Neuronal stem cell (in vitro differentiated cells): ENCODE measurements at places on chromosomes 4 and X.

DNA sequence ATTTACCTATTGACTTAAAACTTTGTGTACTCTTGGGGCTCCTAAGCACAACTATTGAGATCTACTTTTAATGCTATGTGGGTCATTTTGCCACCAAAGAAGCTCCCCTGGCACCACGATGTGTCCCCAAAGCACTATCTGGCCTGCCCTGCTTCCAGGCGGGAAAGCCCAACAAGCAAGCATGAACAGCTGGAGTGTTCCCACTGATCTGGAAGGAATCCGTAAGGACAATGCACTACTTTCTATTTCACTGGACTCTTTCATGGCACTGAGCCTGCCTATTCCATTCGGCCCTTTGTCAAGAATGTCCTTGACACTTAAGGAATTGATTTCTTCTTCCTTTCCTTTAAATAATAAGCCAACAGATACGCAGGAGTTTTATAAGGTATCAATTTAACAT lies 38.8 kb downstream of the GRIA3 start:
- DNase-seq: no peak

DNA sequence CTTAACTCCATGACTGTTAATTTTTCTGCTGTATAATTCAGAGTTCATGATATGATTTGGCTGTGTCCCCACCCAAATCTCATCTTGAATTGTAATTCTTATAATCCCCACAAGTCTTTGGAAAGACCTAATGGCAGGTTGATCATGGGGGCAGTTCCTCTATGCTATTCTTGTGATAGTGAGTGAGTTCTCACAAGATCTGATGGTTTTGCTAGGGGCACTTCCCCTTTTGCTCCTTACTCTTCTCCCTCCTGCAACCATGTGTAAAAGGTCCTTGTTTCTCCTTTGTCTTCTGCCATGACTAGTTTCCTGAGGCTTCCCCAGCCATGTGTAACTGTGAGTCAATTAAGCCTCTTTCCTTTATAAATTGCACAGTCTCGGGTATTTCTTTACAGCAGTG lies 1751.9 kb downstream of the ARAP2 start:
- DNase-seq: no peak

GRCh38 chrX:30657196-30658161 lies 4.3 kb downstream of the GK start:
- DNase-seq: no peak

DNA sequence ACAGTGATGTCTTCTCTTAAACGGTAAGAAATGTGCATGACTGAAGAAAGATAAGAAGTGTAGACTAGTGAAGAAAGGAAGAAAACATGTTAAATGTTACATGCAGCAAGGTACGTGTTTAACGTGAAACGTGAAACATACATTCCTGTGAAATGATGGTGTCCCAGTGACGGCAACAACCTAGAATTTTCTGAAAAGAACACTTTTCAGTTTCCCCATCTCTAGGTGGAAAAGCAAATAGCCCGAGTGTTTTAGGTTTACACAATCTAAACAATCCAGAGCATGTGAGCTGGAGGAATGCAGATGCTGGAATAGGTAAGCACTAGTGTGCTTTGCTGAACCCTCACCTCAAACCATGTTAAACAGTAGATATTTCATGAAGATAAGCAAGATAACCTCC lies 60.7 kb downstream of the CLNK start:
- DNase-seq: no peak

DNA sequence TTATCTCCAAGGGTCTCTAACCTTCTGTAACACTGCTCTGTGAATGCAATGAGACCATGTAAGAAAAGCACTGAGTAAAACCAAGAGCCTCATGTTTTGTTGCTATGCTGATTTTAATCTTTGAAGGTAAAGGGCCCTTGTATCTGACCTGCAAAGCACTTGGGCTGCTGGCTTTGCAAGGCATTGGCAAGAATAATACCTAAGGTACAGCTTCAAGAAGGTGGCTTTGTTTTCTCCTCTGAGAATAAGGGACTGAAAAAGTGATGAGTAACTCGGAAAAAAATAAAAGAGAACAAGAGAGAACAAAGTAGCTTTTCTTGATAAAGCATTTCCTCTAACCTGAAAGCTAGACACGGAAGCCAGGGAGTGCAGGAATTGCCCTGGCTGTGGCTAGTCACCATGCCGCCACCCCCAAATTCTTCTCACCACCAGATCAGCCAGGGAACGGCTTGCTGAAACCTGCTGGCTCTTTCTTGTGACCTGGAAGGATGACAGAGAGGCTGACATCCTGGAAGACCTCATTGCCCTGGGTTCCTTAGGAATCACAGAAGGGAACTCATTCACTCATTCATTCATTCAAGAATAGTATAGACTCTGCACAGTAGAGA lies 41.8 kb upstream of the HS3ST1 start:
- no peak for DNase-seq

- DNase-seq: no peak
These were observed 124.9 kb downstream of the STAG2 start for GRCh38 chrX:124086411-124086810.

GRCh38 chr4:163911891-163912290 lies 417.4 kb downstream of the TMA16 start:
- DNase-seq: no peak

DNA sequence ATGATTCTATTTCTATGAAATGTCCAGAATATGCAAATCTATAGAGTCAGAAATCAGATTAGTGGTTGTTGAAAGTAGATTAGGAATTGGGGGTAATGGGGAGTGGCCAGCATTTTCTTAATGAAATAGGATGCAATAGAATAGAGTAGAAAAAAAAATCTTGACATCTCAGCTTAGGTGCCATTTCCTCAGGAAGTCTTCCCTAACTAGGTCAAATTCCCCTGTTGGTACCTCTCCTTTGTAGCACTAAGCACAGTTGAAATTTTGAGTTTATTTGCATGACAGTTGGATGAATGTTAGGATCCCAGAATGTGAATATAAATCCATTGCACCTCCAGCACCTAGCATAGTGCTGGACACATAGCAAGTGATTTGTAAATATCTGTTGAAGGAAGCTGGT lies 30.0 kb upstream of the PDK3 start:
- DNase-seq: no peak

GRCh38 chrX:133306316-133306715 lies 88.2 kb upstream of the TFDP3 start:
- no peak for DNase-seq

DNA sequence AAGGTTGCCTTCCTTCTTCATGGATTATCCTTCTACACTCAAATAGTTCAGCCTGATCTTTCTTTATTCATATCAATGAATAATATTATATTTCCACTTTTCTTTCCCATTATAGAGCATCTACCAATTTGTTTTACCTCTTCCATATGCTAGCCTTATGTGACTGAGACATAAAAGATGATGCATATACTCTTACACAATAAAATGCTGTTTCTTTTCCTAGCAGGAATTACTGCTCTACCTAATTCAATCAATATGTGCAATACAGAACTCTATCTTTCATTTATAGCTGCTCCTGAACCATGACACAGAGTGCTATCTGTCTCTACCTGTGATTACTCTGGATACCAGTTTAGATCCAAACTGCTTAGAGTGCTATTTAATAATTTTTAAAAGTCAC lies 2334.0 kb downstream of the PCDH7 start:
- no peak for DNase-seq

DNA sequence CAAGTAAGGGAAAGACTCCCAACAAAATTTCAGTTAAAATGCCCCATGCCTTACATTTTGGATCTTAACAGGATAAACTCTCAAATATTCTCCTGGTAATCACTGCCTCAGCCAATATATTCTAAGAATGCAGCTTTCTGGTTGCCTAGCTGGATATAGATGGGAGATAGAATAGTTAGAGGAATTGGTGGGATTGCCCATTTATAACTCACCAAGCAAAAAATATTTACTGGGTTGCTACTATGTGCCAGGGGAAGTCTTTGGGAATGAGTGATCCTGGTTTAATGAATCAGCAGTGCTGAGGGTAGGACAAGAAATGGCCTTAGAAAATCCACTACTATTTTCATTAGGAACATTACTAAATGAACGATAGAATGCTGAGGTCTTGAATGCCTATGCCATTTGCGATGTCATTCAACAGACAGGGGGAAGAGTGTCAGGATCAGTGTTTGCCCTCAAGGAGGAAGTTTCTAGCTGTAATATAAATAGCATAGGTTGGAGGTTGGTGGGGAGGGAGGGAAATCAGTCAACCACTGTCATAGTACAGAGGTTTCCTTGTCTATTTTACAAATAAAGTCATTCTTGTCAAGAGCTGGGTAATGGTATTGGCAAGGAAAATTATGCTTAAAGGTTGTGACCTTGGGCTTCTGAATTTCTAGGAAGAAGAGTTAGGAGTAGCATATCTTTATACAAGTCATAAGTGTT lies 63.5 kb downstream of the ENOPH1 start:
- no peak for DNase-seq

GRCh38 chr4:151808120-151808529 lies 47.3 kb upstream of the GATB start:
- DNase-seq: no peak

GRCh38 chr4:145868637-145869409 lies 69.8 kb downstream of the ZNF827 start:
- no peak for DNase-seq

DNA sequence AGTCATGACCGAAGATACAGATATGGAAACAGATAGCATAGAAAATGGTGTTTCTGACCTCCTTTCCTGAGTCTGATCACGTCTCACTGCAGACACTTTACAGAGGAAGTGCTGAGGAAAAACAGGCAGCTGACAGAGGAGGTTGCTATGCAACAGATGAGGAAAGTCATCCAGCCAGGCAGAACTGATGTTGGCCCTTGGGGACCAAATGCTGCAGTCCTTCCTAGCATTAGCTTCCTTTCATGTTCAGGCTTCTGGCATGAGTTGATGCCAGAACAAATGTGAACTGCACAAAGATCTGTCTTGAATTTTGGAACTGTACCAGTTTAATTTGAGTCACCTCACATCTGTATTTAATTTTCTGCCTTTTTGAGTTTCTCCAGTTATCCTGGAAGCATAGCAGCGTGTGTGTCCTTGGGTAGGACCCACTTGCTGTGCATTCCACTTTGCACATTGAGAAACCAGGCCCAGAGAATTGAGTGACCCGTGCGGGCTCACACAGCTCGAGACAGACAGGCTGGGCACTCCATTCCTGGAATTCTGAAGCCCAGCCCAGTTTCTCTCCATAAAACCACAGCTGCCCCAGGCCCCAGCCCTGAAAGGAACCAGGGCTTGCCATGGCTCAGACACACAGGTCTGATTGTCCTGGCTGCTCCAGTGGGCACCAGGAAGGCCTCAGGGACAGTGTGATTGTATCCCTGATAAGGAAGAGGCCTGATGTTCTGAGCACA lies 1.4 kb upstream of the MAGED1 start:
- DNase-seq: no peak

DNA sequence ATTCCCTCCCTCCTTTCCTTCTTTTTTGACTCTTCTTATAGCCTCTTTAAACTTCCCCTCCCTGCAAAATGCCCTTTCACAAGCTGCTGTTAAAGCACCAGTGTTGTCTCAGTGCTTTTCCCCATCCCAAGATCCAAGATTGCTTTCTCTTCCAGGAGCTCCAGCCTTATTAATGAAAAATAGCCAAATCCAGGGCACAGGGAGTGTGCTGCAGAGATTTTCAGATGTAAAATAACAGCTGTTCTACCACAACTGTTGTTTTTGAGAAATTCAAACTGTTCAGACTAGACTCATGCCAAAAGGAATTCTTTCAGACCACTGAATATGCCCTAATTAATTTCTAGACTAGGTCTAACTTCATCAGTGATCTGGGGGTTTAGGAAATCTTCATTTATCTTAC lies 47.0 kb upstream of the GPC3 start:
- DNase-seq: no peak

GRCh38 chrX:23100826-23101225 lies 101.1 kb downstream of the DDX53 start:
- DNase-seq: no peak

GRCh38 chrX:118551426-118551825 lies 55.8 kb downstream of the DOCK11 start:
- DNase-seq: no peak

DNA sequence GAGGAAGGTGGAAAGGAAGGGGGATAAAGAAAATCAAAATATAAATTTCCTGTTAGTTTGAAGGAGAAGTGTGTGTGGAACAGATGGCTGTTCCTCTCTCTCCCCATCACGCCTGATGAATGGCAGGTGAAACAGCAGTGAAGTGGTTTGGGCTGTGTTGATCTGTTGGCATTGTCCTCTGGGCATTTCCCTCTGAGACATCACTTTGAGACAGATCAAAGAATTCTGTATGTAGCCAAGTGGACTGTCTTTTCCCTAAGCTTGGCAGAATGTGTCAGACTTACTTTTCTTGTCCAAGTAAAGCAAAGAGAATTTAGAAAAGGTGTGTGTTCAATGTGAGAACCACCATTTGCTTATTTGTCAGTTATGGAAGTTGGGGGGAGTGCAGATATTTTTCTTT lies 47.5 kb downstream of the SEPTIN11 start:
- DNase-seq: no peak

GRCh38 chr4:165326831-165327210 lies 648 bp upstream of the MSMO1 start:
- DNase-seq: no peak

GRCh38 chr4:30962939-30963338 lies 242.8 kb downstream of the PCDH7 start:
- DNase-seq: no peak

- DNase-seq: no peak
These were observed 21.0 kb downstream of the SAT1 start for GRCh38 chrX:23803931-23804381.

DNA sequence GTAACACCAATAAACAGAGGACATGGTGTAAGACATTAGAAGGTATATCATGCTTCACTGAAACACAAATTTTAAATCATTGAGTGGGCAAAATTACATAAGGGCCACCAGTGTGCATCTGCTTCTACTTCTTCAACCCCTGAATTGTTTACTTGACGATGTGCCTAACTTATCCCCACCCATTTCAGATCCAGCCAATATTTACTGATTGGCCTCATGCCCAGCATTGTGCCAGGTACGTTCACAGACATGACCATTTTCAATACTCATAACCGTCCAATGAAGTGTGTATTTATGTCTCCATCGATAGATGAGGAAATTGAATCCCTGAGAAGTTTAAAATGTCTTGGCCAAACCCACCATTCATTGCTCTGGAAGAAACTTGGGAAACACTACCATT lies 208.3 kb upstream of the MID1 start:
- no peak for DNase-seq

- no peak for DNase-seq
These were observed 19.7 kb upstream of the RTL9 start for GRCh38 chrX:110338935-110339334.

- DNase-seq: no peak
These were observed 896.5 kb upstream of the PABPC4L start for GRCh38 chr4:135098061-135098460.

GRCh38 chrX:122777766-122778165 lies 406.3 kb upstream of the GRIA3 start:
- no peak for DNase-seq

- no peak for DNase-seq
These were observed 1.0 kb upstream of the TLR1 start for GRCh38 chr4:38805530-38806145.

- DNase-seq: no peak
These were observed 205.6 kb upstream of the S100G start for GRCh38 chrX:16444353-16444752.

GRCh38 chr4:5789141-5789540 lies 78.1 kb downstream of the EVC start:
- no peak for DNase-seq

GRCh38 chr4:153114771-153115321 lies 89.4 kb upstream of the TRIM2 start:
- DNase-seq: no peak

- no peak for DNase-seq
These were observed 625.6 kb upstream of the FTHL17 start for GRCh38 chrX:31697294-31697916.
